Thyroid gland (tissue), 4 donors: ENCODE measurements at places on chromosomes 4 and X. TPM values are rescaled to one million over a fixed set of nuclear protein-coding genes. Genes with fewer than 3 reads are reported as not detected.
A peak's percentile ranks its signal among the peaks of the same experiment; 100 is the strongest.

- no peak for DNase-seq
- H3K4me1 ChIP-seq, result no peaks in the 10 kb centered on the region
- H3K4me3 ChIP-seq, result no peak overlapping the region
- no peaks in the 10 kb centered on the region for H3K36me3 ChIP-seq
Measured at GRCh38 chr4:15488136-15488535, 18.5 kb downstream of the CC2D2A start.

DNA sequence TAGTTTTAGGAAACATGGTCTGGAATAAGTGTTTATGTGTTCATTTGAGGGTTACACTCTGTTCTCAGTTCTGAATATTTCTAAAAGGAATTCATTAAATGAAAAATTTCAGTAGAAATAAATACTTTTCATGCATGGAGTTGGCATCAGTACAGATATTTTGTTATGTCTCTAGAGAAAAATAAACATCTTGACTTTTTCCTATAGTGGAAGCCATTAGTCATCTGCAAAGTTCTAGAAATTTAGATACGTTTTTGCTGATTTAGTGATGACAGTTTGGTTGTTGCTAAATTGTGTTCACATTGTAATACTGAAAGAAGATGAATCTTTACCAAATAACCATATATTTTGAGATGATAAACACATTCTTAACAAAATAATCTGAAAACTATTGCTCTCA lies 268.2 kb upstream of the TEX13A start:
- no peaks in the 10 kb centered on the region for H3K4me1 ChIP-seq
- no peak overlapping the region for H3K4me3 ChIP-seq
- no peaks in the 10 kb centered on the region for H3K27me3 ChIP-seq
- DNase-seq, result no peak
- H3K36me3 ChIP-seq, result no peaks in the 10 kb centered on the region
- no peak overlapping the region for H3K27ac ChIP-seq

GRCh38 chrX:133746593-133746992 lies 238.8 kb downstream of the GPC3 start:
- peaks cover 3% of the 10 kb centered on the region for H3K27me3 ChIP-seq
- no peak overlapping the region for H3K4me3 ChIP-seq
- H3K27ac ChIP-seq, result no peak overlapping the region
- H3K36me3 ChIP-seq, result no peaks in the 10 kb centered on the region

GRCh38 chr4:95224402-95224801 lies 324.4 kb downstream of the UNC5C start:
- H3K4me1 ChIP-seq, result no peaks in the 10 kb centered on the region
- H3K27me3 ChIP-seq, result no peaks in the 10 kb centered on the region
- no peak overlapping the region for H3K27ac ChIP-seq
- H3K4me3 ChIP-seq, result no peak overlapping the region

DNA sequence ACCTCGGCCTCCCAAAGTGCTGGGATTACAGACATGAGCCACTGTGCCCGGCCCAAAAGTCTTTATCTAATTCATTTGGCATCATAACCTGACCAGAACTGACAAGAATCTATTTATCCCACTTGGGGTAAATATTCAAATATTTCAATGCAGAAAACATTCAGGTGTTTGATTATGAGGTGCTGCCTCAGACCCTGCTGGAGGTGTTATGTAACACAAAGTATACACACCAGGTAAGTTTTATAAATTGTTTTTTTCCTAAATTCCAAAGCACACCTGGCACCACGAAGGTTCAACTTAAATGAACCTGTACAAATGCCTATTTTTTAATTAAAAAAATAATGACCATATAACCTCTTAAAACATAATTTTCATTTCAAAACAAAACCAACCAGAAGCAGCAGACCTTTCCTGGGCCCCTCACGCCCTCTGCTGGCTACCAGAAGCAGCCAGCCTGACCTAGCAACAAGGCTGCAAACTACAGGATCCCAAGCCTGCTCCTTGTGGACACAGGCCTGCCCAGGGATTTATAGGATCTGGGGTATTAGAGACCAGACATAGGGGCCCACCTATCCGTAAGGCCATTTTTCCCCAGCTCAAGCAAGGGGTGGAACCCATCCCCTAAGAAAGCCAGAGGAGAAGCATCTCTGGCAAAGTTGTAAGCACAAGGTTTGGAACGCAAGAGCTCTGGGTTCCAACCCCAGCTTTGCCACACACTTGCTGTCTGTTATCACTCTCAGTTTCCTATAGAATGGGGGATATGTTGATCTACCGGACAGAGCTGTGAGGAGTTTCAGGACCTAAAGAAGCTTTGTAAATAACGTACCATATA lies 11.7 kb downstream of the OTUD5 start:
- DNase-seq, result peak; percentile 42

DNA sequence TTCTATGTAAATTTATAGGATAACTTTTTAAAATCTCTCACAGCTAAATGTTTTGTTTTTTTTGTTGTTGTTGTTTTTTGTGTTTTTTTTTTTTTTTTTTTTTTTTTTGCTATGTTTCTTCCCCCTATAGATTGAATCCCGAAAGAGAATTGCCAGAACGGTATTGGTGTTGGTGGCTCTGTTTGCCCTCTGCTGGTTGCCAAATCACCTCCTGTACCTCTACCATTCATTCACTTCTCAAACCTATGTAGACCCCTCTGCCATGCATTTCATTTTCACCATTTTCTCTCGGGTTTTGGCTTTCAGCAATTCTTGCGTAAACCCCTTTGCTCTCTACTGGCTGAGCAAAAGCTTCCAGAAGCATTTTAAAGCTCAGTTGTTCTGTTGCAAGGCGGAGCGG lies 4.1 kb downstream of the BRS3 start:
- no peak overlapping the region for H3K4me3 ChIP-seq
- DNase-seq, result no peak
- no peaks in the 10 kb centered on the region for H3K4me1 ChIP-seq
- H3K27ac ChIP-seq, result no peak overlapping the region
- no peaks in the 10 kb centered on the region for H3K27me3 ChIP-seq

- no peak overlapping the region for H3K27ac ChIP-seq
- no peaks in the 10 kb centered on the region for H3K36me3 ChIP-seq
- no peaks in the 10 kb centered on the region for H3K4me1 ChIP-seq
Measured at GRCh38 chr4:163256680-163257343, 75.6 kb downstream of the NPY1R start.

- H3K27ac ChIP-seq, result no peak overlapping the region
- peaks cover 18% of the 10 kb centered on the region for H3K4me1 ChIP-seq
- DNase-seq, result no peak
- no peak overlapping the region for H3K4me3 ChIP-seq
Measured at GRCh38 chr4:122663814-122664610, 43.1 kb upstream of the IL21 start.

DNA sequence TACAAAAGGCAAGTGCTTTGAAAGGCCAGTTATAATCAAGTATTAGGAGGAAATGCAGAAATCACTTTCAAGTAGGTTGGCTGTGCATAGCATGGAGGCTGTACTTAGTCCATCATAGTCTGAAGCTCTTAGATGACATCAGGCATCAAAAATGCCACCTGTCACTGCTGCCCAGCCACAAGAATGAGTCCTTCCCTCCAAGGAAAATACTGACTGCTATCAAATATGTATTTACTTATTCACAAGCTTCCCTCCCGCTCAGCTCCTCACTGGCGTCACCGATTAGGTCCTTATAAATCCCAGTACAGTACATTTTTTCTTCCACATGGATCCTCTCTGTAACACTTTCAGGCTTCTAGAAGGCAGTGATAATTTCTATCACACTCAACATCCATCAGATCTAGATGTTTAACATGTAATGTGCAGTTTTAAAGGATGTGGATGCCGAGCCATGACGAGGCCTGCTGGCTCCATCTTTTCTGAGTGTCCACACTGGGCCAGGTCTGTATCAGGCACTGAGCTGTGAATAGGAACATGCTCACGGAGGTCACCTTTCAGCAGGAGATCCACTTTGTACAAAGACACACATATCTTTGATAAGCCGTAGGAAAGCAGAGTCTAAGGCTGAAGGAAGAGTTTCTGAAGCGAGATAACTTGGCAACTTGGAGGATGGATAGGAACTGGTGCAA lies 121.9 kb downstream of the PALLD start:
- H3K36me3 ChIP-seq, result no peaks in the 10 kb centered on the region
- DNase-seq, result no peak
- H3K27ac ChIP-seq, result no peak overlapping the region
- H3K27me3 ChIP-seq, result no peaks in the 10 kb centered on the region

GRCh38 chr4:182189103-182189878 lies 53.9 kb upstream of the TENM3 start:
- H3K4me3 ChIP-seq, result no peak overlapping the region
- no peak overlapping the region for H3K27ac ChIP-seq
- no peaks in the 10 kb centered on the region for H3K4me1 ChIP-seq
- H3K36me3 ChIP-seq, result no peaks in the 10 kb centered on the region
- H3K27me3 ChIP-seq, result no peaks in the 10 kb centered on the region
- no peak for DNase-seq

DNA sequence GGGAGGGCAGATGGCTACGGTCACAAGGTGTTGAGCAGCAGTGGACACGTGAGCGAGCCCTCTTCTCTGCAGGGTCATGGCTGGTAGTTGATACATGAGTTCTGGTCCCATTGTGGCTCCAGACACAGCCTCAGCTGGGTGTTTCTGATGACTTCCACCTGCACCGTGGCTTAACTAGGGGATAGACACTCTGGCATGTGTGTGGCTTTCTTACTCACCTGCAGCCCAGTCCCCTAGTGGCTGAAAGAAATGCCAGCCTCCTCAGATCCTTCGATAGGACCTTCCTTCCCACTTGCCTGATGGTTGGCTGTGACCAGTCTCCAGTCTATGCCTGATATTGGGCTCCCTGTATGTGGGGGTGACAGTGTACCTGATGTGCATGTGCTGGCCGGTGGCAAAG lies 5.0 kb downstream of the GPR78 start:
- peaks cover 2% of the 10 kb centered on the region for H3K4me1 ChIP-seq
- H3K27ac ChIP-seq, result no peak overlapping the region
- DNase-seq, result peak; percentile 1
- H3K4me3 ChIP-seq, result no peak overlapping the region
- H3K36me3 ChIP-seq, result no peaks in the 10 kb centered on the region

GRIA2 gene
- not detected for total RNA-seq
